ENCODE measurements at places on chromosomes 7 and 10.

DNA sequence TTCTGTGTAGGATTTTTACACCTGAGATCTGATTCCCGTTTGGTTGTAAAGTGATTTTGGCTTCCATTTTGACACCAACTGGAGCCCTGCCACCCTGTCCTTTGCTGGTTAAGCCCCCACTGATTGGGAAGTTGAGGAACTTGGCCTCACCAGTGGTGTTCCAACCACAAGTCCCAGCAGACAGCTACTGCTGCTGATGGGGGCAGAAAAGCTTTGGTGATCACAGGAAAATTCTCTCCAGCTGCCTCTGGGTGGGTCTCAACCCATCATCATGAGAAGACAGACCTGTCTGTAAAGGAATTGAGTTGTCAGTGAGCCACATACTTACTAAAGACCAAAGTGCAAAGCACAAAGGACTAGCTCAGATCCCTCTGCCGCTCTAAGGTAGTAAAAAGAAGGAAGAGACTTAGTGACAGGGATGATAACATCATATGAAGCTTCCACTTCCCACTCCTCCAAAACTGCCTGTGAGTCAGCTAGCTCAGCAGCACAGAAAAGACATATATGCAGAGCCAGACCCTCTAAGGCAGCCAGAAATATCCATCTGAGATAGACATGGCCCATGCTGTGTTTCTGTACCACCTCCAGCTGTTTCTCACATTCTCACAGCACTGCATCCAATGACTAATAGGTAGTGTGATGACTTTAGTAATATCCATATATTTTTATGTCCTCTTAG lies 22.4 kb upstream of the LRRC17 start:
- DNase-seq: peak; percentile 88

GRCh38 chr7:131109759-131110296 lies 217.8 kb upstream of the MKLN1 start:
- peak; percentile 97 for DNase-seq

DNA sequence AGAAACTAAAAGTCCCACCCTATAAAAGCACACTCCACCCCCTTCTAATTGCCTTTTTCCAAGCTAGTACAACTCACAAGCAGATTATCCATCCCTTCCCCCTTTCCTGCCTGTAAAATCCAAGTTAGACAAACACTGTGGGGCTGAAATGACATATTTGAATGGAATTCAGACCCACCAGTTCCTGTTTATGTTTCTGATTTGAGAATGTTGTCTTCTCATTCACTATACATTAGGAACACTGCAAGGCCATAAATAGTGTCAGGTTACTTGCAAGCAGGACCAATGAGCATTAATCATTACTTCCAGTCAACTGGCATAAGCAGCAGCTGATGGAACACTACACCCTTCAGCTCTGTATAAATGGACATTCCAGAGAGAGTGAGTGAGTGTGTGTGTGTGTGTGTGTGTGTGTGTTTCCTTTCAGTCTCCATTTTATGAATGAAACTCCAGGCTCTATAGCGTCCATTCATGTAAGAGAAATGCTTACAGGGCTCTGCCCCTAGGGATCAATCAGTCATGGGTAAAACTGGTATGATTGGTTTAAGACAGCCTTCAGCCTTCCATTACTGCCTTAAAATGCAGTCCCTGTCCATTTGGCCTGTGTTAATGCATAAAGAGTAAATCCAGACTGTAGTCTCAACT lies 69.3 kb downstream of the ETV1 start:
- no peak for DNase-seq

DNA sequence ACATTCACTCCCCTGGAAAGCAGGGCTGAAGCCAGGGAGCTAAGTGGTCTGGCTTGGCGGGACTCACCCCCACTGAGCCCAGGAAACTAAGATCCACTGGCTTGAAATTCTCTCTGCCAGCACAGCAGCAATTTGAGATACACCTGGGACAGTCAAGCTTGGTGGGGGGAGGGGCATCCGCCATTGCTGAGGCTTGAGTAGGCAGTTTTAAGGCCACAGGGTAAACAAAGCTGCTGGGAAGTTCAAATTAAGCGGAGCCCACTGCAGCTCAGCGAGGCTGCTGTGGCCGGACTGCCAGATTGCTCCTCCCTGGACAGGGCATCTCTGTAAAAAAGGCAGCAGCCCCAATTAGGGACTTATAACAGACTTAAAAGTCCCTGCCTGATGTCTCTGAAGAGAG lies 108.2 kb upstream of the FAM13C start:
- no peak for DNase-seq

- no peak for DNase-seq
These were observed 261.5 kb downstream of the CDK14 start for GRCh38 chr7:90857603-90858002.

DNA sequence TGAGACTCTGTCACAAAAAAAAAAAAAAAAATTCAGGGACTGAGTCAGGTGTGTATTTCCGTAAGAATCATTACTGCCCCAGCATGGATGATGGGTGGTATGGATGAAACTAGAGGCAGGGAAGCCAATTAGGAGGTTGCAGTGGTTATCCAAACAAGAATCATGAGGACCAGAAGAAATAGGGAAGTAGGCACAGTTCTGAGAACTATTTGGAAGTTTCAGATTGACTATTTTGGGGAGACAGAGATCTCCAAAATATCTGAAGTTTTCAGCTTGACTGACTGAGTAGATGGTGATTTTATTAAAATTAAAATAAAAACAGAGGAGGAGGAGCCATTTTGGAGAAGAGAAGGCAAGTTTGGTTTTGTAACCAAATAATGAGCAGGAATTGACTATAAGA lies 119.4 kb upstream of the NRBF2 start:
- DNase-seq: no peak

DNA sequence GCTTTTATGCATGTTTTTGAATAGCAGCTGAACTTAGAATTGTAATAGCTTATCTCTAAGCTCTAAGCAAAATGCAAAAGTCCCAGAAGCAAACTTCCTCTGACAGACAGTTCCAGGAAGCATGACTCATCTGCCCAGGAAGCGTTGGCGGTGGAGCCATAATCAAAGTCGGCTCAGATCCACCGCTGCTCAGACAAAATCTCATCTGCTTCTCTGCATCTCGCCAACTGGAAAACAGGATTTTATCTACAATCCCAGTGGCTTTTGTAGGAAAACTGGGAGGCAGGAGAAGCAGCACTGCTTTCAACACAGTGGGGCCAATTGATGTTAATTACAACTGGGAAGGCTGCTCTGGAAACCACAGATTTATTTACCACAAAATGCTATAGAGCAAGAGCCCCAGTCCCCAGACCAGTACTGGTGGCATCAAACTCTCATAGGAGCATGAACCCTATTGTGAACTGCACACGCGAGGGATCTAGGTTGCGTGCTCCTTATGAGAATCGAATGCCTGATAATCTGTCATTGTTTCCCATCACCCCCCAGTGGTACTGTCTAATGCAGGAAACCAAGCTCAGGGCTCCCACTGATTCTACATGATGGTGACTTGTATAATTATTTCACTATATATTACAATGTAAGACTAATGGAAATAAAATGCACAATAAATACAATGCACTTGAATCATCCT lies 99.9 kb downstream of the CUBN start:
- DNase-seq: peak; percentile 61

DNA sequence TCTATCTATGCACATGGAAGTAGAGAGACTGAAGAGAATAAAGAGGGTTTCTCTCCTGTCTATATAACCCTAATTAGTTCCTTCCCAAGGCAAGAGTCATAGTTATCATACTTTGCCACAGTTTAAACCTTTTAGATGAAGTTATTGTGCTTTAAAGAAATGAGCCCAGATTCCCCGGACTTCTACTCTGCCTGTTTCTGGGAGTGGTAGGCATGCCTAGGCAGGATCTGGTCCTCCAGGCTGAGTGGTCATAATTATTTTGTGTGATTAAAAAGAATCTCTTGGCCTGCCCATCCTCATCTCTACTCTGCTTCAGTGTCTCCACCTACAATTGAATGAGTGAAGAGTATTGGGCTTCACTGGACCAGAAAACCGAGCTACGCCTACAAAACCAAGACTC lies 179.2 kb downstream of the IMMP2L start:
- DNase-seq: no peak

DNA sequence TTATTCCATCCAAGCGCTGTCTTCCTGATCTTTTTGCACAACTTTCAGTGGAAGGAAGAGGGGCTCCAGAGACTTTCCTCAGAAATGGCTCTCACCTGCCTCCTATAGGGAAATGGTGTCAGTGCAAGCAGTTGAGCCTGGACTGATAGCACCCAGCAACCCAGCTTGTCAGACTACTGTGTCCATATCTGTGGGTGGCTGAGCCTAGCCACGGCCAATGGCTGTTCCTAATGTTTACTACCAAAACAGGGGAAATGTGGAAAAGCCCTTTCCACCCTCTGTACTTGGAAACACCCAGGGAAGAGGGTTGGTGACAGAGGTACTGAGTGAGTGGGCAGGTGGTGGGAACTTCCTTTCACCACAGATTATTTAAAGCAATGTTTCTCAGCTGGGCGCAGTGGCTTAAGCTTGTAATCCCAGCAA lies 4.3 kb upstream of the YKT6 start:
- peak; percentile 63 for DNase-seq

DNA sequence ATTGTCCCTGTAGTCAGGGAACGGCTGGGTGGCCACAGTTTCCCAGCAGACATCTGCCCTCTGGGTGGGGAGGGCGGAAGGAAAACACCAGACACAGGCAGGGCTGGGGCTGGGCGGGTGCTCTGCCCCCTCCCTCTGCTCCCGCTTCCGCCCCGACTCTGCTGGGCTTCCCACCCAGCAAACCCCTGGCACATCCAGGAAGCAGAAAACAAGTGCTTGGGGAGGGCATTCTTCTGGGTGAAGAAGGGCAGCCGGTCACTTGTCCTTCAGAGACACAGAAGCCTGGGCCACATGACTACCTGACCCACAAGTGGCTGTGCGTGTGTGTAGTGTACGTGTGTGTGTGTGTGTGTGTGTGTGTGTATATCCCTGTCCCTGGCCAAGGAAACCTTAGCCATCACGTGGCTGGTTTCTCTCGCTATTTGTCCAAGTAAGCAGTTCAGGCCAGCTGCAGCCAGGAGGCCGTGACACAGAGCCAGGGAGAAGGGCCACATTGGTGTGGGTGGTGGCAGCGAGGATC lies 77.9 kb downstream of the ZMIZ1 start:
- no peak for DNase-seq

DNA sequence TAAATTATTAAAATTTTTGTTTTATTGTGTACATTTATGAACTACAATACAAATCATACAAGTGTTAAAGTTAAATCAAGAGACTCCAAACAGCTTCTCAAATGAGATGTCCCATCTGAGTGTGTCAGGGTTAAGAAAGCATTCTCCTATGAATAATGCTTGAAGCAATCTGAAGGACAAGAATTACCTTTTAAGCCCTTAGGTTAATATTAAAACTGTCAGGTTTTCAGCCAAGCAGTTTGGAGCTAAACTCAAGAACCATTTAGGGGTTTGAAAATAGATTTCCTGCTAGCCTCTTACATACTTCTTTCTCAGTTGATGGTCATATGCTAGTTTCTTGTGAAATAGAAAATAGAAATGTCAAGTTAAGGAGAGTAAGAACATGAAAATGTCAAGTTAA lies 38.3 kb downstream of the LIPJ start:
- no peak for DNase-seq

DNA sequence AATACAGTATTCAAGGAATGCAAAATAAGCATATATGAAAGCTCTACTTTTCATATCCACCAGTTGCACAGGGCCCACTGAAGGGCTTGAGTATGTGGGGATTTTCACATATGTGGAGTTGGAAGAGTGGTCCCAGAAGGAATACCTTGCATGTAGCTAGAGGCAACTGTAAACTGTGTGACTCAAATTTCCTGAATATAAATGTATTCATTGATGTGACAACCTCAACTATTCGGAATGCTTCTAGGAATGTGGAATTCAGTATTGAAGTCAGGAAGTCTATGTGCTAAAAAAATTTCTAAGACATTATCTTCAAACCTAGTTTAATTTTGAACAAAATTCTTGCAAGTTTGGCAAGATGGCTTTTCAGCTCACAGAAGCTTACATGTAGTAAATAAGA lies 695.5 kb upstream of the SEMA3D start:
- DNase-seq: no peak

- peak; percentile 26 for DNase-seq
These were observed 188.4 kb downstream of the PPP1R17 start for GRCh38 chr7:31875424-31875823.

DNA sequence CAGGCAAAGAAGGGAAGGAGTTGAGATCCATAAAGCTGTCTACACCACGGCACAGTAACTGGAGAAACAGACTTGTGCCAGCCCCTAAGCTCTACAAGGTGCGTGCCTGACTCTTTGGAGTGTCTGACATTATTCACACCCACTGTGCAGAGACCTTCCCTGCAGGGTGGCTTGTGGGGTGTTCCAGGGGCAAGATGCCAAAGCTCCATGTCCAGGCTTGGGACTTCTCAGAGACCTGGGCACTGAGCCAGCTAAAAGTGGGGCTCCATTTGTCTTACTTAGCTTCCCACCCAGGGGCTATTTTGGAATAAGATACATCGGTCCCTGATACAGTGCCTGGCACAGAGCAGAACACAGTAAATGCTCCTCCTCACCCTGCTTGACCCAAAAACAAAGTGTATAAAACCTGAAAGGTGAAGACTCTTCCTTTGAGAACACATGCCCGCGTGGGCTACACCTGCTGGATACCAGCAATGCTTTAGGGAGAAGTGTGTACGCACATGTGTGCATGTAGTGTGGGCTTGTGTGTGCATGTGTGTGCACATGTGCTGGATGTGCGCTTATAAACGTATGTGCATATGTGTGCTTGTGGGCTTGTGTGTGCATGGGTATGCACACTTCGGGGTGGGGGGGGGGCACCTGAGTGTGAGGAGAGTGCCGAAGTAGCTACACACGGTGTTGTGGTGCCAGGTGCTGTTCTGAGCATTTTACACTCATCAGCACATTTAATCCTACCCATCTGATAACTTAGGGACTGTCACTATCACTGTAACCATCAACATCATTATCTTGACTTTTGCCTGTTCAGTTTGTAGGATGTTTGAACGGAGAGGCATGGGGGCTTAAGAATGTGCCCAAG lies 143.0 kb downstream of the ARHGAP22 start:
- DNase-seq: no peak

DNA sequence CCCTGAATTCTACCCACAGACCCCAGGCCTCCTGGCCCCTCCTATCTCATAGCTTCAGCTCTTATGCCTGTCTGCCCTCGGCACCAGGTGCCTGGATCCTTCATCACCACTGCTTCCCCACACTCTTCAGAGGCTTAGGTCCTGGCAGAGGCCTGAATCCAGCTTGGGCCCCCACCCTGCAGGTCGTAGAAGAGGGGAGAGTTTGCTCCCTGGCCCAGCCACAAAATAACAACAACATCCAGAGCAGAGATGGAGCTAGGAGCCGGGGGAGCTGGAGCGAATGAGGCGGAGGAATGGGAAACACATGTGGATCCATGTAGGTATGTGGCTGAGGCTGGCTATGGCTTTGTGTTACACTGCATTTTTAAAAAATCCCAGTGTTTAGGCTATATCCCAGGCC lies 7.8 kb upstream of the OPN4 start:
- no peak for DNase-seq

GRCh38 chr7:27096768-27097514 lies 1.1 kb upstream of the HOXA1 start:
- peak; percentile 70 for DNase-seq

GRCh38 chr7:3408814-3409595 lies 108.0 kb downstream of the SDK1 start:
- DNase-seq: no peak
